ENCODE measurements at places on chromosomes 12 and 14. TPM values are rescaled to one million over a fixed set of nuclear protein-coding genes. Genes with fewer than 3 reads are reported as not detected.
A peak's percentile ranks its signal among the peaks of the same experiment; 100 is the strongest.

DNA sequence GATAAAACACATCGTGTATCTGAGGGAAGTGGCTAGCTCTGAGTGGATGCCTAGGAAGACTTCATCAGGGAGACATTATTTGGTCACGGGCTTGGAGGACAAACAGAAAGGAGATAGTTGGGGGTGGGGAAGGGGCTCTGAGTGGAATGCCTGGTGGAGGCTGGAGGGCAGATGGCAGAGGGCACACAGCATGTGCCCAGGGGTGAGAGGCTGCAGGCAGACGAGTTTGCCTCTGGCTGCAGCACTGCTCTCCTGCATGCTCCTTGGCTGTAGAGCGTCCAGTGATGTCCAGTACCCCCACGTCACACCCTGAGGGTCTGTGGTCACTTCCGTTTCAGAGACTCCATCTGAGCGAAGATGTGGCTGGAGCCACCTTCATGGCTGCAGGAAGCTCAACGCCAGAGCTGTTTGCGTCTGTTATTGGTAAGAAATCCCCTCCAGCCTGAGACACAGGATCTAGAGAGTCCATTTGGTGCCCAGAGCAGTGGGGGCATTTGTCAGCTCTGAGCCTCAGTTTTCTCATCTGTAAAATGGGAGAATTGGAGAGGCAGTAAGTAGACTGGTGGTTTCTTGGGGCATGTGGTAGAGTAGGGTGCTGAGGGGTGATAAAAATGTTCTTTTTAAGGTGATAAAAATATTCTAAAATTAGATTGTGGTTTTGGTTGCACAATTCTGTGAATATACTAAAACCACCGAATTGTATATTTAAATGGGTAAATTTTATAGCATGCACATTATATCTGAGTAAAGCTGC is 71.7 kb upstream of the RIN3 start:
- DNase-seq, result no peak

- DNase-seq, result peak; percentile 73
These were observed 461.3 kb downstream of the BCAT1 start for GRCh38 chr12:24487606-24488005.

DNA sequence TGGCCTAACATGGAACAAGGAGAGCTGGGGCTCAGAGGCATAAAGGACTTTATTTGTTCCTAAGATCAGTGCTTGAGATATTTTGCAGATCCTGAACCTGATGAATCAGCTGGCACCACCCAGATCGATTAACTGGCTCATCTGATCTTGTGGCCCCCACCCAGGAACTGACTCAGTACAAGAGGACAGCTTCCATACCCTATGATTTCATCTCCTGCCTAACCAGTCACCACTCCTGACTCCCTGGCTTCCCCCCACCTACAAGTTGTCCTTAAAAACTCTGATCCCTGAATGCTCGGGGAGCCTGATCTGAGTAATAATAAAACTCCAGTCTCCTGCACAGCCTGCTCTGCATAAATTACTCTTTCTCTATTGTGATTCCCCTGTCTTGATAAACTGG is 5.1 kb downstream of the C12orf56 start:
- DNase-seq, result peak; percentile 32

DNA sequence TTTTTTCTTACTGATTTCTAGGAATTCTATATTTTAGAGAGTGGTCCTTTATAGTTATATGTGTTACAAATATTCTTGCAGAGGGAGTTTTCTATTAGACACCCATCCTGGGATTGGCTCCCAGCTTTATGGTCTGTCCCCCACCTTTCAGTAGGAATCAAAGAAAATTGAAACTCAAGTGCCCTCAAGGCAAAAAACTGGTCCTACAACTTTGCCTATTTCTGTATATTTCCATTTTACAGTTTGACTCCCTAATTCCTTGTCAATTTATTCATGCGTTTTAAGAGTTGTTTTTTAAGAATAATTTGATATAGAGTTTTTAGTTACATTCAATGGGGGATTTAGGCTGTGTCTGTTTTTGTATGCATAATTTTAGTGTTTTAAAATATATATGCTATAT is 208.9 kb downstream of the SYNE2 start:
- no peak for DNase-seq

DNA sequence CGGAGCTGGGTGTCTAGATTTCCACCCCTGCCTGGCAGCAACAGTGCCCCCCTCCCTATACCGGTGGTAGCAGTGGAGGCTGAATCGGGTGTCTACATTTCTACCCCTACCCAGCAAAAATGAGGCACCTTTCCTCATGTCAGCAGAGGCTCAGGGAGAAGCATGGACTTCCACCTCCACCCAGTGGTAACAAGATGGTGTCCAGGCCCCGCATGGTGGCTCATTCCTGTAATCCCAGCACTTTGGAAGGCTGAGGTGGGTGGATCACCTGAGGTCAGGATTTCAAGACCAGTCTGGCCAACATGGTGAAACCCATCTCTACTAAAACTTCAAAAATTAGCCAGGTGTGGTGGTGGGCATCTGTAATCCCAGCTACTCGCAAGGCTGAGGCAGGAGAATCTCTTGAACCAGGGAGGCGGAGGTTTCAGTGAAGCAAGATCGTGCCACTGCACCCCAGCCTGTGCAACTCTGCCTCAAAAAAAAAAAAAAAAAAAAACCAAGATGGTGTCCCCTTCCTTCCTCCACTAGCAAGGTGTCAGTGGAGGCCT is 35.5 kb upstream of the OR5AU1 start:
- no peak for DNase-seq

GRCh38 chr12:3247077-3247476 is 169.9 kb downstream of the TSPAN9 start:
- DNase-seq, result no peak

GRCh38 chr14:104588066-104588857 is 8.7 kb downstream of the C14orf180 start:
- DNase-seq, result no peak

GRCh38 chr14:92430686-92431085 is 82.9 kb upstream of the RIN3 start:
- DNase-seq, result no peak

DNA sequence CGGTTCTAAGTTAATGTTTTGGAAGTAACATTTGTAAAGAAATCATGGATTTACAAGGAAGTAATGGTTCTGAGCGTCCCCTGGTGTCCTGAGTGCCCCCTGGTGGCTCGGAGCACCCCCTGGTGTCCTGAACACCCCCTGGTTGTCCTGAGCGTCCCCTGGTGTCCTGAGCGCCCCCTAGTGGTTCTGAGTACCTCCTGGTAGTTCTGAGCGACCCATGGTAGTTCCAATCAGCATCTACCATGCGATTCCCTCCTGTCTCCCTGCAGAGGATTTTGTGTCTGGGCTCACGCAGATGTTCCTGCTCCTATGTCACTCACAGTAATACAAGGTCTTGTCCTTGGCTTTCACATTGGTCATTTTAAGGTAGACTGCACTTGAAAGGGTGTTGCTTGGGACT is 1352.9 kb downstream of the TMEM121 start:
- DNase-seq, result peak; percentile 20

DNA sequence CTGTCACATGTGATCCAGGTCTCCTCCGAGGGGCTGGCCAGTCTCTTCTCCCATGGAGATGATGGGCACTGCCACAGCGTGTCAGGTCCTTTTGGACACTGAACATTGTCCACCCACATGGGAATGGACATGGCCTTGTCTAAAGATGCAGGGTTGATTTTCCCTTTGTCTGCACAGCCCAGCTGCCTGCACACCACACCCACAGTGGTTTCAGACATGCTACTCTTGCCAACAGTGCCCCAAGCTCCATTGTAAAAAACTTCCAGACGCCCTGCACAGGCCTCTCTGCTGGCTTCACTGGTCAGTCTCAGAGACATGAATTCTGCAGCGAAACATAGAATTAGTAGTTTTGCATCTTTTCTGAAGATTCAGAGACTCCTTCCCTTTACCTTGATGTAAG is 18.5 kb downstream of the CD163 start:
- no peak for DNase-seq

DNA sequence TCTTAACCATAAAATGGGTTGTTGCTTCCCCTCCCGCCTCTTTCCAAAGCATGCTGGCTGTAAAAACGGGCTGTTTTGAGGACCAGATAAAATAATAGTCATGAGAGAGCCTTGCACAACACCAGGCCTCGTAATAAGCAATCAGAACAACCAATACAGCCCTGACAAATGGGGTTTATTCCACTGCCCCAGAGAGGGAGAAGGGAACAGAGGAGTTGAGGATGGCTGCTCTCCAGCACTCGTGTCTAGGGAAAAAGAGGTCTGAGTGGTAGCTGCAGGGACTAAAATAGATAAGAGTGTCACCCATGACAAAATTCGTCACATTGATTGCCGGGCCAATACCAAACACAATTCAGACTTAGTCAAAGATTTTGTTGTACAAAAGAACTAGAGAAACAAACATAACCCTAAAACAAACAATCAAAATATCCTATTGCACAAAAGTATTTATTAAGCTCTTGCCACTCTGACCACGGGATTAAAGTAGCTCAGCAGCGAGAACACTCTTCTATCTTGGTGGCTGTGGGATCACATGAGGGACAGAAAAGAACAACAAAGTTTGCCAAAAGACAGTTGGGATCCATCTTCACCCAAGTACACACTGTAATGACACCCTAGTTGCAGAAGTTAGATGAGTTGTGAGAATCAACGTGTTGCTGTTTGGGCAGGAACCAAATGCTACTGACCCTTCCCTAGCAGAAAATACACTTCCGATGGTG is 188.0 kb downstream of the FOXN3 start:
- no peak for DNase-seq

GRCh38 chr12:122793685-122794106 is 19.3 kb downstream of the CCDC62 start:
- DNase-seq, result peak; percentile 50

- DNase-seq, result no peak
These were observed 43.9 kb downstream of the NINJ2 start for GRCh38 chr12:619346-619745.

GRCh38 chr12:51954561-51955361 is 3.3 kb downstream of the ACVR1B start:
- no peak for DNase-seq

- DNase-seq, result peak; percentile 48
These were observed 24.5 kb downstream of the FZD10 start for GRCh38 chr12:130186651-130187268.

- DNase-seq, result no peak
These were observed 94.7 kb downstream of the ANO6 start for GRCh38 chr12:45310627-45310968.

DNA sequence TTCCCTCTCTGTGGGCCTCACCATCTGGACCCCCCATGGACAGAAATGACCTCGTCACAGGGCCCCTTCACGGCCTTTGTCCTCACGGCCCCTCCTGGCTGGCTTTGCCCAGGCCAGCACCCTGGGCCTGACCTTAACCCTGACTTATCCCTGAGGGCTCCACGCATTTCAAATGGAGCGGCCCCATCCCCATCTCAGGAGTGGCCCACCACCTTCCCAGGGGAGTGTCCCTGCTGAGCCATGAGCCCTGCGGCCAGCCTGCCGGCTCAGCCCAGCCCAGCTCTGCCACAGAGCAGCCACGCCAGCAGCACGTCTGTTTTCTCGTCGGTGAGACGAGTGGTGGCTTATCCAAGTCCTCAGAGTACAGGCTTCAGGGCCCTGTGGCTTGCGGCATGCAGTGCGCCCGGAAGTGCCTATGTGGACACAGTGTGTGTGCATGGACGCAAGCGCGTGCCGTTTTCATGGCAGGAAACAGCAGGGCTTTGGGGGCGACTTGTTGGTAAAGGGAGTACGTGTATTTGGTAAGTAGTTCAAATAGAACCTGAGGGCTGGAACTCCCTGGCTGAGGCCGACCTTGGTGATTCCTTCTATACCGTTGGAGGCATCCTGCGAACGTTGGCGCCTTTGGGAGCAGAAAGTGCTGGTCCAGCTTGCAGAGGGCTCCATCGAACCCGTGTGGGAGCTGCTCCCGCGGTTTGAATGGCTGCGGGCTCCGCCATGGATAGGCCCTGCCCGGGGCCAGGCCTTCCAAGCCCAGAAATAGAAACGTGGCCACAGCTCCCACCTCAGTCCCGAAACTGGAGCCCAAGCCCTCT is 52.1 kb downstream of the LRCOL1 start:
- no peak for DNase-seq

DNA sequence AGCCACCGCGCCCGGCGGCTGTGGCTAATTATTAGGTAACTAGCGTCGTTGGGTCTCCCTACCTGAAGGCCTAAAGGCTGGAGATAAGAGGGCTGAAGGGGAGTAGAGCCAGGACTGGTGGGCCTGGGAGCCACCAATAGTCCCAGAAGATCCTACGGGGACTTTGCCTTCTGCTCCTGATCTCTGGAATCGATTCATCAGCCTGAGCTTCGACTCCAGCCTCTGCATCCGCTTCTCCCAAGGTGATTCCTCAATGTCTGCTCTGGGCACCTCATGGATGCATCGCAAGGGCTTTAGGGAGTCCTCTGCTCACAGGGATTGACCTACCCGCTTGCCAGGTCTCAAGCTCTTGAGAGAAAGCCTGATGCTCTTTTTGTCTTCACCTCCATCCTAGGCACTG is 14.7 kb upstream of the KDM2B start:
- no peak for DNase-seq

- DNase-seq, result no peak
These were observed 605.4 kb downstream of the MED13L start for GRCh38 chr12:115672086-115672485.

DNA sequence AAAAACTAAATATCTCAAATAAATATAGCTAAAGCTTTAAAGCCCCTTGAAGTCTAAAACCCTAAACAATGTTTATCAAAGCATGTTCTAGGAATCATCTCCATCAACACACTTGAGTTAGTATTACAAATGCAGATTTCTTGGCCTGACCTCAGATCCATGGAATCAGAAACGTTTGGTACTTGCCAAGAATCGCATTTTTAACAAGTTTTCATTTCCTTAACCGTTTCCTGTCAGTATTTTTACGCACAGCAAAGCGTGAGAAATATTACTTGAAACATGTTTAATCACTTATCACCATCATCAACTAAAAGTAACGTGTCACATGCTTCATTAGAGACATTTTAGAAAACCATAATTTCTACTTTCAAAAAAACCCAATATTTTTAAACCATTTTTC is 9.7 kb downstream of the SLCO1C1 start:
- DNase-seq, result no peak

- DNase-seq, result no peak
These were observed 127.5 kb downstream of the AACS start for GRCh38 chr12:125192690-125193221.

DNA sequence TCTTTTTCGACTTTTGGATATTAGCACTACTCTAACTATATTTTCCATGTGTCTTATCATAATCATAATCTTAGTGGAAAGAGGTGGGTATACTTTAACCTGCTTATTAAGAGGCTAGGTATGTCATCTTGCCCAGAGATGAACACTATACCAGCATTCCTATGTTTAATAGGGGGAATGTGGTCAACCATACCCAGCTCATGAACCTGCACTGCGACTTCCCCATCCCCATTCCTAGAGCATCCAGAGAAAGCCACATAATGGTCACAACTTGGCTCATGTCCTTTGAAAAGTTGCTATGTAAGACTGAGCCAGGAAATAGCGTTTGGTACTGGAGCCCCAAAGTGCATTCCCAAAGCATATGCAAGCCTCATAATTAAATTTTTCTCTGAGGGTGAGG is 55.2 kb downstream of the TMCC3 start:
- peak; percentile 89 for DNase-seq

Gene TRHDE
- total RNA-seq, result 9.1 TPM

Gene KRT78
- 0.22 TPM for total RNA-seq

Gene FGF6
- total RNA-seq, result not detected

Gene ANKRD33
- total RNA-seq, result not detected

Gene KCNC2
- total RNA-seq, result not detected

Gene GPR137C
- total RNA-seq, result 4.4 TPM

Gene NCOR2
- 16.5 TPM for total RNA-seq

Gene RIMKLB
- 4.0 TPM for total RNA-seq

Gene NKX2-1
- total RNA-seq, result not detected

Gene KRT7
- 3.0 TPM for total RNA-seq

Gene ASPG
- total RNA-seq, result not detected

Gene CLEC7A
- total RNA-seq, result 40.5 TPM

Gene PIGH
- total RNA-seq, result 32.8 TPM

Gene FOXN4
- not detected for total RNA-seq

Gene SMIM10L1
- 10.7 TPM for total RNA-seq
